H9 (cell line): ENCODE measurements at places on chromosomes 16 and 17.

DNA sequence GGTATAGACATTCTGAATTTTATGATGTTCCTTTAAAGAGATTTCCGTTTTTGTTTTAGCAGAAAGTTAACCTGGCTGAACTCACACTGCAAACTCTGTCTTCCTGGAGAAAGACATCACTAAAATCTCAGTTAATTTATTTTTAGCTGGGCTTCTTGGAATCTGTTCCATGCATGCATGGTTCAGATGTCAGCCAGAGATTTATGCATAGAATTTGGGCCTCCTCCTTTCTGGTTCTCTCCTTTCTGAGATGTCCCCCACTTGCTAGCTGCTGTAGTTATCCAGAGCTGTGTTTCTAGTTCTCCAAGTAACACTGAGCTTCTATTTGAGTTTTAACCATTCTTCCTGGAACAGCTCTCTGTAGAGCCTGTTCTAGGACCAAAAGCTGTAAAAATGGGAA, 77.3 kb upstream of the TANC2 start:
- no peak for DNase-seq

- no peak for DNase-seq
Measured at GRCh38 chr17:57603978-57604377, 141.1 kb downstream of the CCDC182 start.

GRCh38 chr17:10156948-10157607, 41.3 kb downstream of the GAS7 start:
- no peak for DNase-seq

DNA sequence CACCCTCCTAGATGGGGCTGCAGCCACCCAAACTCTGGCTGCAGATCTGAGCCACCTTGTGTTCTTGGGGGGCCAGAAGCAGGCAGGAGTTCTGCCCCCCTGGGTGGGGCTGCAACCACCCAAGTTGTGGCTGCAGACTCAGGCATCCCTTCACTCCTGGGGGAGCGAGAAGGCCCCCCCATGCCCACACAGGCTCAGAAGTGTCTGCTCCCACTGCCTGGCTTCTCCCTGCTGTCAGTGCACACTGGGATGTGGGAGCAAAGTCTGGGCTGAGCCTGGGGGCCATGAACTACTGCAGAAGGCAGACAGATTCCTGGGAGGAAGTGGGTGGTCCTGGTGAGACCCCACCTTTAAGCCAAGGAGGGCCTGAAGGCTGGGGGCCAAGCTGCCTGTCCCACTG, 13.0 kb downstream of the MT1X start:
- no peak for DNase-seq

DNA sequence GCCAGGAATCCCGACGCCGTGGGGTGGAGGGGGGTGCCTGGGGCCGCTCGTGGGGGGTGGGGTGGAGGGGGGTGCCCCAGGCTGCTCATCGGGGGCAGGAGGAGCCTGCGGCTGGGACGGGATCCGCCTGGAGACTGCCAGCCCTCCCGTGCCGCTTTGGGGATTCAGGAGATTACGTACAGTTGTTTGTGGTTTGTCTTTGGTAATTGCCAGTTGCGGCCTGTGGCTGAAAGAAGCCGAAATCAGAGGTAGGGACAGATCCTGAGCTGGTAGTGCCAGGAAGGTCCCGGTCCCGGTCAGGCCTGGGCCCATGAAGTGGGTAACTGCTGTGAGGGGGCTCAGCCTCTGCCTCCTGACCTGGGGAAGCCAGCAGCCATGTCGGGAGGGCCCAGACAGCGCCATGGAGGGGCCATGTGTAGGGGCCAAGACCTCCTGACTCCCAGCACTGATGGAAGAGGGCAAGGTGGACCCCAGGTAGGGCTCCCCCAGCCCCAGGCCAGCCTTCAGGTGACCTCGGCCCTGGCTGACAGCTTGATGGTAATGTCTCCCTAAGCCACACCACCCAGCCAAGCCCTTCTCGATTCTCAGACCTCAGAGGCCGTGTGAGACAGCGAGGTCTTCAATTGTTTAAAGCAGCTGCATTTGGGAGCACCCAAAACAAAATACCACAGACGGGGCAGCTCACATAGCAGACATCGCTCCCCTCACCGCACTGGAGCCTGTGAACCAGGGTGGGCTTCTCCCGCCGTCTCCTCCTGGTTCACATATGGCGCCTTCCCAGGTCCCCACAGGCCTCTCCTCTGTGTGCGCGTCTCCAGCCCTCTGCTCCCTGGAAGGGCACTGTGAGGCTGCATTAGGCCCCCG, 34.9 kb upstream of the SSTR5 start:
- no peak for DNase-seq

GRCh38 chr17:28818819-28819221, 23.8 kb downstream of the FAM222B start:
- DNase-seq, result no peak

DNA sequence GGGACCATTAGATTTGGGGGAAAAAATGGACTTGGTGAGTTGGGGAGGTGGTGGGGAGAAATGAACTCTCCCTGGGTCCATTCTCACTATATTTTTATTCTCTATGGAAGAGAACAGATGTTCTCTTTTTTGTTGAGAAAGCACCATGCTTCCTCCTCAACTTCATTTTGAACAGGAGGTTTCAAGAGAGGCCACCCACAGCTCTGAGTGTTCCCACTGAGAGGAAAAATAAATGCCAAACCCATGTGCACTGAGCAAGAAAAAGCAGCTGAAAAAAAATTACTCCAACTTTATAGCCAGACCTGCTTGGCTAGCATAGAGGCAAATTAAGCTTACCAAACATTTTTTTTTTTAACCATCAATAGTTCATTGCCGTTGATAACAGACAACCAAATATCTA, 883.6 kb downstream of the KCNJ2 start:
- no peak for DNase-seq

- no peak for DNase-seq
Measured at GRCh38 chr16:84243732-84244131, 3.9 kb upstream of the KCNG4 start.

DNA sequence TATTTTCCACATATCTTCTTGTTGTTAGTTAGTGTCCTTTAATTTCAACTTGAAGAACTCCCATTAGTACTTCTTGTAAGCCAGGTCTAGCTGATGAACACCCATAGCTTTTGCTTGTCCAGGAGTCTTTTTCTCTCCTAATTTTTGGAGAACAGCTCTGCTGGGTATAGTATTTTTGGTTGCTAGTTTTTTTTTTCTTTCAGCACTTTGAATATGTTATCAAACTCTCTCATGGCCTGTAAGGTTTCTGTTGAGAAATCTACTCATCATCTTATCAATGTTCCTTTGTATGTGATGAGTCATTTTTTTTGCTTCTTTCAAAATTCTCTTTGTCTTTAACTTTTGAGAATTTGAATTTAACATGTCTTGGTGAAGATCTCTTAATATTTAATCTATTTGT, 31.8 kb upstream of the NKD1 start:
- DNase-seq, result no peak

GRCh38 chr16:17367923-17368322, 102.8 kb downstream of the XYLT1 start:
- peak; percentile 87 for DNase-seq

GRCh38 chr16:57795431-57795878, 6.8 kb downstream of the KIFC3 start:
- DNase-seq, result peak; percentile 82

GRCh38 chr17:50931144-50931908, 65.2 kb upstream of the TOB1 start:
- DNase-seq, result peak; percentile 91

DNA sequence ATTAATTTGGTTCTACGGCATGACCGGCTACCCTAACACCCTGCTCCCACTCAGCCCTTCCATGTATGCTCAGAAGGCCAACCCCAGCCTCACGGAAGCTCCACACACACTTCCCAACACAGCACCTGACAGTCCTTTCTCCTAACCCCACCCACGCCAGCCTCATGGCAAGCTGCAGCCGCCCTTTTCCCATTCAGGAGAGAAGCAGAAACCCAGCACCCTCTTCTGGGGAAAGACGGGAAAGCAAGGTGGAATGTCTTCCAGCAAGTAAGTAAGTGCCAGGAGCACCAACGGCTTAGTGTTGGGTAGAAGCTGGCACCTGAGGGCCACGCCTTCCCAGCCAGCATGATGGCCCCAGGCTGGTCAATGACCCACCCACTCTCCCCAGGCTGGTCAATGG, 32.1 kb downstream of the ABR start:
- DNase-seq, result peak; percentile 92

GRCh38 chr16:1375741-1376410, 24.1 kb downstream of the GNPTG start:
- no peak for DNase-seq

GRCh38 chr16:1211451-1212268, 13.4 kb downstream of the TPSG1 start:
- no peak for DNase-seq

DNA sequence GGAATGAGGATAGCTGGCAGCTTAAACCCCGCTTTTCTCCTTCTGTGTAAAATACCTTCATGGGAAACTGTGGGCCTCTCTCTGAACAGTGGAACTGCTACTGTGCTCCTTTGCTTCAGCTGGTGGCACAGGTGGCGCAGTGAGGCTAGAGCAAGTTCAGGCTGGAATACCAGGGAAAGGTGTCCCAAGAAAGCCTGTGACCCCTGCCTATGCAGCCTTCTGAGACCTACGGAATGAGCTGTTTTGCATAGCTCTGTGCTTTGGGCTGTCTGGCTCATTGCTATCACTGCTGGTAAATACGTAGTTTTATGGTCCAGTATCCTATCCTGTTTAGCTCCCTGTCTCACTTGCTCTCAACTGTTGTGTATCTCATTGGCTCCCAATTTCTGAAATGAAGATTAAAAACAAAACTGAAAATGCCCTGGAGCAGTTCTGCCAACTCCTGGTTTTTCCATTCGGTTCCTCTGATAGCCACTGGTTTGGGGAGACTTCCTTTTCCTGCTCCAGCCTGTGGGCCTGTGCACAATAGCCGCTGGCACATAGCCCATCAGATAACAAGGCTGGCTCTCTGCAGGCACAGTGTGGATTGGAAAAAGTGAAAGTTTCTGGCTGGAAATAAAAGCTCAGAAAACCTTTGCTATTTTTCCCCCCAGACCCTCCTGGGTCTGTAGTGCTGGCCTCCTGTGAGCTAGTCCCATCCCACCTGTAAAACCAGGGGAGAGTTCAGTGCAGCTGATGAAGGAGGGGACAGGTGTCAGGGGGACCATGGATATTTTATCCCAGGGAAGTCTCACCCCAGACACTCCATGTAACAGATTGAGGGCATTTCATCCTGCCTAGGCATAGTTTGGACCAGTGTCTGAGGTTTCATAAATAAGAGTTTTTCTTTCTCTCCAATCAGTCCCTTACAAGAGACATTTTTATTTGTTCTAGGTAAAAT, 24.0 kb downstream of the LIMD2 start:
- DNase-seq, result no peak

DNA sequence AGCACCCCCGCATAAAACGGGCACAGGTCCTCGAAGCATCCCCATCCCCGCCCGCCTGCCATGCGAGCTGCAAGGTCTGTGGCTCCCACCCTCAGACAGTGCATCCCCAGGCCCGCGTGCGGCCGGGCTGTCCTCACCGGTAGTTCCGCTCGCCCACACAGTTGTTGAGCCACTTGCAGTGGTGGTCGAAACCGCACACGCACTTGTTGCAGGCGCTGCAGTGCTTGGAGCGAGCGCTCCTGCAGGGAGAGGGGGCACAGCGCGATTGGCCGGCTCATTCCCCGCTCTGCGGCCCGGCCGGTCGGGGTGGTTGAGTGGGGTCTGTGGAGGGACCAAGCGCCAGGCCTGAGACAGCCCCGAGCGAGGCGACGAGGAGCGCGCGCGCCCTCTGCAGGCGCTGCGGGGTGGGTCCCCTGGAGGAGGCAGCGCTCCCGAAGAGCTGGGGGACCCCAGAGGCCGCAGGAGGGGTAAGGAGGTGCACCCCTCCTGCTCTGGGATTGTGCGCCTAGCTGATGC, 6.0 kb upstream of the TPPP3 start:
- peak; percentile 84 for DNase-seq

GRCh38 chr16:88904676-88905365, 38.4 kb upstream of the PABPN1L start:
- no peak for DNase-seq
